ENCODE measurements at places on chromosomes 5 and 9.

DNA sequence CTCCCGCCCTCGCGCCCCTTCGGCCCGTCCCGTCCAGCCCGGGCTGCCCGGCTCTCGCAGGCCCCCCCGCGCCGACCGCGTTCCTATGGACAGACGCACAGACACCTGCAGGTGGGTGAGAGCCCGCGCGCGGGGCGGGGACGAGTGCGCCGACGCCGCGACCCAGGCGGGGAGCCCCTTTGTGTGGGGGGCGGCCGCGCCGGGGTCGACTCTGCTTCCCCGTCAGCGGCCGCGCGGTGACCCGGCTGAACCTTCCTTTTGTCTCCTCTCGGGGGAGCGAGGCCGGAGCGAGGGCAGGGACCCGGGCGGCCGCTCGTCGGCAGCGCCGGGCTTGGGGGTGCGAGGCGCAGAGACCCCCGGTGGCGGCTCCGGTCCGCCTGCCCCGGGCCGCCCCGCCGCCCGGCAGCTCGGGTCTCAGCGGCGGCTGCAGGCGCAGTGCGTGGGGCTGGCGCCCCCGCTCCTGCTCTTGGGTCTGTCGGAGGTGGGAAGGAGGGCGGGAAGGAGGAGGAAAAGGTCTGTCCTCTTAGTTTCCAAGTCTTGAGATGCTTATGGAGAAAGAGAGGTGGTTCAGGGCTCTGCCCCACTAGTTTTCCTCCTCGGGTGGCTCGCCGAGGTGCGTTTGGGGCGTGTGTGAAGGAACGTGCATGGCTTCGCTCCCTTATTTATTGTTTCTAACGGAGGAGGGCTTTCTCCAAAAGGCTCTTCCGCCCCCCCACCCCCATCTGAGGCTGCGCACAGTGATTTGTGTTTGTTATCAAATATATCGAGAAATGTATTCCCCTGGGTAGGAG is 576 bp downstream of the KIAA1958 start:
- peak; percentile 15 for DNase-seq

GRCh38 chr9:129012893-129013448 is 15.2 kb downstream of the SH3GLB2 start:
- DNase-seq, result no peak

DNA sequence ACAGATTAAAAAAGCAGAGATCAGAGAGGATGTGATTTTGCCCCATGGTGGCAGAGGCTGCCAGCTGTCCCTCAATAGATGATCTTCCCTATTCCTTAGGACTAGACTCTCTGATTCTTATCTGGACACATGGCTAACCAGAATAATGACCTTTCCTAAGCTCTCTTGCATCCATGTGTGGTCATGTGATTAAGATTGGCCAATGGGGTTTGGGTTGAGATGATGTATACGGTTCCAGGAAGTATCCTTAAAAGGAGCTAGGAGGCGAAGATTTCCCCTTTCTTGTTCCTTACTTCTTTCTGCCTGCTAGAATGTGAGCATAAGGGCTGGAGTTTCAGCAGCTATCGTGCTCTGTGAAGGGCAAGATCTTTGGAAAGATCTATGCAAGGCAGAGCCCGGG is 39.8 kb downstream of the FOXI1 start:
- DNase-seq, result no peak

- DNase-seq, result no peak
These were observed 631 bp downstream of the B4GALT7 start for GRCh38 chr5:177600508-177601018.

DNA sequence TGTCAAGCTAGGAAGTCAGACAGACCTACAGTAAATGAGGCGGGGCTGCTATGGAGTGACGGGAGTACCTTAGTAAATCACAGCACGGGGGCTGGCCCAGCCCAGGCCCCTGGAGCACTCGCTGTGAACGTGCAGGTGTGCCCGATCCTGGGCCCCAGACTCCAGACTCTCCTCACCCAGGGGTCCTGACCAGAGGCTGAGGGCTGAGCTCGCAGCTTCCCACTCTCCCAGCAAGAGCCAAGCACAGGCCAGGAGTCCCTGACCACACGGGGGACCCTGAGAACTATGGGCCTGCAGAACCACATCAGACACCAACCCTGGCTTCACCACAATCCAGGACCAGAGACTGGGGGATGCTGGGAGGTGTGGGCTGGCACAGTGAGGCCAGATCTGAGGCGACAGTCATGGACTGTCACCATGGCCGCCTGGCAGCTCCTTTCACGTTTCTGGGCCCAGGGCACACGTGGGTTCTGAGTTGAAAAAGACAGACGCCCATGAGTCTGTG is 73.4 kb downstream of the ADAMTS2 start:
- no peak for DNase-seq

- no peak for DNase-seq
These were observed 720 bp downstream of the TUSC1 start for GRCh38 chr9:25677301-25678146.

DNA sequence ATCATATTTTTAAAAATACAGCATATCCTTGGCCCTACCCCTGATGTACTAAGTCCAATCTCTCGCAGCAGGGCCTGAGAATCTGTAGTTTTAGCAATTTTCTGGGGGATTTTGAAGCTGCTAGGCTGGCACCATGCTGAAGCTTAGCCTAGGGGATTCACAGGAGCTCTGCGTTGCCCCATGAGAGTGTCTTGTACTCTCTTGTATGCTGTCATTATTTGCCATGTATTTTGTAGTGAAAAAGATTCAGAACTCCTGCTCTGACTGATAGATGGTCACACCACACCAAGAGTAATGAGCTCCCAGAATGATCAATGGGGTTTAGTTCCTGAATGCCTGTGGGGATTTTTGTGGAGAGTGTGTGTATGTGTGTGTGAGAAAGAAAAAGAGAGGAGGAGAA is 20.7 kb upstream of the TRMT10B start:
- DNase-seq, result no peak

DNA sequence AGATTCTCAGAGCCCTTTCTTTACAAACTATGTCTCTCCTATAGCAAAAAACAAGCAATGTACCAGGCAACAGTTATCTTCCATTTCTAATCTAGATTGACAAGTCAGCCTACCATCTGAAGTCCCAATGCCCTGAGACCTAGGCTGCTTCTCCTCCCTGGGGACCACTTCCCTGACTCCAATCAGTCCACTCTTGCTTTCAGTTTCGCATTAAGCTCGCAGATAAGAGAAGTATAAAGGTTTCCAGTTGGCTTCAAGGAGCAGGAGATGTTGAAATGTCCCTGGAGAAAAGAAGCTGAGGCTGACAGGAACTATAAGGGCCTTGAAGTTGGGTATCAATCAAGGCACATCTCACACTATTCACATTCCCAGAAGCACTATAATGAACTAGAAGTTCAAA is 32.3 kb downstream of the ERP44 start:
- DNase-seq, result no peak

GRCh38 chr9:122325124-122325523 is 45.7 kb upstream of the PTGS1 start:
- no peak for DNase-seq

DNA sequence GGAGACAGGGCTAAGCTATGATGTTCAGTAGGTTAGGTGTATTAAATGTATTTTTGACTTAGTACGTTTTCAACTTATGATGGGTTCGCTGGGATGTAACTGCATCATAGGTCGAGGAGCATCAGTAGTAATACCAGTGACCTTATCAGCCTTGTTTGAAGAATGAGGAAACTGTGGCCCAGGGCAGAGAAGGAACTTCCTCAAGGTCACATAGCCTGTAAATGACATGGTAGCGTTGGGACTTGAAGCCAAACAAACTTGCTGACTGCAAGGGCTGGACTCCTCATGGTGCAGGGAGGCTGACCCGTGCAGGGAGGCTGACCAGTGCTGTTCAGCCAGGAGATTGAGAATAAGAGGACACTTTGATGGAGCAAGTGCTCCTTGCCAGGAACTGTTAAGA is 21.3 kb upstream of the PTPN3 start:
- no peak for DNase-seq

DNA sequence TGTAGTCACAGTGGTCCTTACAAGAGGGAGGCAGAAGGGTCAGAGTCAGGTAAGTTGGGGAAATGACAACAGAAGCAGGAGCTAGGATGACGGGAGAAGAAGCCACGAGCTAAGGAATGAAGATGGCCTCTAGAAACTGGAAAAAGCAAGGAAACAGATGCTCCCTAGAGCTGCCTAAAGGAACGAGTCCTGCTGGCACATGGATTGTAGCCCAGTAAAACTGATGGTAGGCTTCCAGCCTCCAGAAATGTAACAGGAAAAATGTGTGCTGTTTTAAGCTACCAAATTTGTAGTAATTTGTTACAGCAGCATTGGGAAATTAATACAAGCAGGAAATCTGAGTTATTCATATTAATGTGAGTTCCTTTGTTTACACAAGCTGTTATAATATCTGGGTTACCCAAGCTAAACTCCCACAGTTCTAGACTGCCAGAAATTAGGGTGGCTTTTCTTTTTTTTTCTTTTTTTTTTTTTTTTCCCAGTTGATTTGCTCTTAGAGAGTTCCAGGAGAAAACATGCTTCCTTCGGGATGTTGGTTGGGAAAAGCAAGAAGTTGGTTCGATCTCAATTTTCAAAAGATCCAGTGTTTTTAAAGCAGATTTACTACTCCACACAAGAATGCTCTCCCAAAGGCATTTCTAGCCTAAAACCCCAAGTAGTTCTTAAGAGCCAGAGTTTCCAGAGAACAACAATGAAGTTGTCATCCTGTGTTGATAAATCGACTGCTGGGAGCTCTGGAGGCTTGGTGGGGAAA is 400.0 kb upstream of the SLC24A2 start:
- no peak for DNase-seq

DNA sequence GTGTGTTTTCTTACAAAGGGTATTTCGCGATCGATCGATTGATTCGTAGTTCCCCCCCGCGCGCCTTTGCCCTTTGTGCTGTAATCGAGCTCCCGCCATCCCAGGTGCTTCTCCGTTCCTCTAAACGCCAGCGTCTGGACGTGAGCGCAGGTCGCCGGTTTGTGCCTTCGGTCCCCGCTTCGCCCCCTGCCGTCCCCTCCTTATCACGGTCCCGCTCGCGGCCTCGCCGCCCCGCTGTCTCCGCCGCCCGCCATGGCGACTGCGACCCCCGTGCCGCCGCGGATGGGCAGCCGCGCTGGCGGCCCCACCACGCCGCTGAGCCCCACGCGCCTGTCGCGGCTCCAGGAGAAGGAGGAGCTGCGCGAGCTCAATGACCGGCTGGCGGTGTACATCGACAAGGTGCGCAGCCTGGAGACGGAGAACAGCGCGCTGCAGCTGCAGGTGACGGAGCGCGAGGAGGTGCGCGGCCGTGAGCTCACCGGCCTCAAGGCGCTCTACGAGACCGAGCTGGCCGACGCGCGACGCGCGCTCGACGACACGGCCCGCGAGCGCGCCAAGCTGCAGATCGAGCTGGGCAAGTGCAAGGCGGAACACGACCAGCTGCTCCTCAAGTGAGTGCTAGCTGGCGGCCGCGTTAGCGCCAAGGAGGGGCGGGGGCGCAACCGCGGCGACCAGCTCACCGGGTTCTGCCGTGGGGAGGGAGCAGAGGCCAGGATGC is 480 bp downstream of the LMNB1 start:
- peak; percentile 40 for DNase-seq

- DNase-seq, result no peak
These were observed 36.4 kb downstream of the GARNL3 start for GRCh38 chr9:127300886-127301447.

DNA sequence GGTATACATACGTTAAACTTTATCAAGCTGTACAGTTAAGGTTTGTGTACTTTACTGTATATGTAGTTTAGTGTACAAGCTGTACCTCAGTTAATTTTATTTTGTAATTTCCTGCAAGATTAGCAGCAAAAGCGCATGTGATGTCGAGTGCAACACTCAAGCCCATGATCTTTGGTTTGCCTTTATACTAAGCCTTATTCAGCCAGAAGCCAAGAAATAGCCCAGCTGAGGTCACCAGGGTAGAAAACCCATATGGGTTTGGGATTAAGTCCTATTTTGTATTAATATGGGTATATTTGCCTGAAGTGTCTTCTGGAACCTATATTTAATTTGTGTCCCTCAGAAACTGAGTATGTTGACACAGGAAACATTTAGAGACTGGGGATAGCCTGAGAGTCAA is 59.3 kb downstream of the ZFAND5 start:
- no peak for DNase-seq

DNA sequence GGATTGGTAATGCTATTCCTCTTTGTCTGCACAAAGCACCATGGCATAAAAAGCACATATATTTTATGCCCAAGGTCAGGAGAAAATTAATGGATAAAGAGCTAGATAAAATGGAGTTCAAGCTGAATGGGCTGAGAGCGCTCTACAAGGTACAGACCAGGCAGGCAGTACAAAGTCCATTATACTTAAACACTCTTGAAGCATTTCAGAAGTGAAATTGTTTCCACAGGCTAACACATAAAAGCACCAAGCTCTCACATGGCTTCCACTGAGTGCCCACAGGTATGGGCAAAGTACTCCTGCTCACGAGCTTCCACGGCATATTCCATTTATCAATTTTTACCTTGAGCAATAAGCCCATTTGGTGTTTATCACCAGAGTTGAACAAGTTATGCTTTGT is 771.2 kb upstream of the DMAC1 start:
- no peak for DNase-seq

DNA sequence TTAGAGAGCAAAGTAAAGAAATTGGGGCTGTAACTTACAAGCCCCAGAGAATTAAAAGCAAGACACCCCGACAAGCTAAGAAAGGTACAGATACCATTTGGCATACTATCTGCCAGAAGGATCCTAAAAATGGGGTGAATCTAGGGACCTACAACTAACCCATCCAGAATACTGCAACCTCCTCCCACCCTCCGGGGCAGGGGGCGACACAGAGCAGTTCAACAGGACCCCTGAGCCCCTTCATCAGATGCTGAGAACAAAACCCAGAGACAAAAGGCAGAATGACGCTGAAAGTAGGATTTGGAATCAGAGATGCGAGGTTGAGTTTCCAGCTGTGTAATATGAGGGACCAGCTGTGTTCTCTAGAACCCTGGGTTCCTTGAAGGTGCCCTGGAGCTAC is 71.2 kb downstream of the EPB41L4B start:
- no peak for DNase-seq

GRCh38 chr9:2764353-2764752 is 47.0 kb downstream of the KCNV2 start:
- DNase-seq, result no peak

DNA sequence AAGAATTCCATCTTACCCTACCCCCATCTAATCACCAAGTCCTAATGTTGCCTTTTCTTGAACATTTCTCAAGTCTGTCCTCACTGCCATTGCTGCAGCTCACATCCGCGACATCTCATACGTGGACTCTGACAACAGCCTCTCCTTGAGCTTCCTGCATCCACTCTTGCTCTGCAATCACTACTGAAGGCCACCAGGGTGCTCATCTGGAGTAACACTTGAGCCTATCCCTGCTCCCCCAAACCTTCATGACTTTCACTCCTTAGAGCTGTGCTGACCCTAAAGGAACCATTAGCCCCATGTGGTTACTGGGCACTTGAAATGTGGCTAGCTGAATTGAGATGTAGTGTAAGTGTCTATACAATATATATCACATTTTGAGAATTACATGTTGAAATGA is 46.4 kb upstream of the CTXN3 start:
- no peak for DNase-seq

- DNase-seq, result no peak
These were observed 55.8 kb downstream of the ANXA2R start for GRCh38 chr5:42984307-42984706.

DNA sequence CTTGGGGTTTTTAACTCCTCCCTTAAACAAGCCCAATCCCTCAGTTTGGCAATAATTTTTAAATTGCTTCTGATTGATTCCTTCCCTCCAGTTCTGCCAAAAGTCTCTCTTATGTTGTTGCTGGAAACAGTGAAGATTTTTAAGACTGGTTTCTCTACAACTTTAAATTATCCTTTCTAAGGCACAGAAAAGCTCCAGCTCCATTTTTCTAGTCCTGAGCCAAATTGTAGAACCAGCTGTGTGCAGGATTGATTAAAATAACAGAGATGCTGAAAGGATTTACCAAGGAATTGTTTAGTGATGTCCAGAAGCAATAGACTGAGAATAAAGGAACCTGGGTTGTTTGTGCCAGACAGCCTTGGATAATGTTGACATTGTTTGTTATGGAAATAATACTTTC is 111.3 kb downstream of the NUDT12 start:
- DNase-seq, result no peak

All from stimulated activated CD4-positive, alpha-beta T cell treated with anti-CD3 and anti-CD28 coated beads, Interleukin-15, amount 100 ng/mL, for 48 hours (primary cell).